ENCODE measurements at places on chromosomes 5 and 9.

DNA sequence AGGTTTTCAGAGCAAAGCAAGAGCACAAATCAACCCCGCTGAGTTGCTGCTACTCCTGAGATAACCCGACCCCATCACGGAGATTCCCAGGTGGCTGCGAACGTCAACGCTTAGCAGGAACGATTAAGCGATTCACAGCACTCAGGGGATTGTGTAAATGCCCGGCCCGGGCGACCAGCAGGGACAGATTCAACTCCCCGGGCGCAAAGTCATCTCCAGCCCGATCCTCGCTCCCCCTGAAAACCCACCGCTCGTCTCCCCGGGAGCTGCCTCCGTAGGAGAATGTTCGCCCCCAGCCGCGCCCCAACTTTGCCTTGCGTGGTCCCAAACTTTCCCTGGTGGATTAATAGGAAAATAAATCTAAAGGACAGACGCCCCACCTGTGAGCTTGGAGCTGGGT, 685 bp downstream of the SLC24A2 start:
- no peak for DNase-seq

DNA sequence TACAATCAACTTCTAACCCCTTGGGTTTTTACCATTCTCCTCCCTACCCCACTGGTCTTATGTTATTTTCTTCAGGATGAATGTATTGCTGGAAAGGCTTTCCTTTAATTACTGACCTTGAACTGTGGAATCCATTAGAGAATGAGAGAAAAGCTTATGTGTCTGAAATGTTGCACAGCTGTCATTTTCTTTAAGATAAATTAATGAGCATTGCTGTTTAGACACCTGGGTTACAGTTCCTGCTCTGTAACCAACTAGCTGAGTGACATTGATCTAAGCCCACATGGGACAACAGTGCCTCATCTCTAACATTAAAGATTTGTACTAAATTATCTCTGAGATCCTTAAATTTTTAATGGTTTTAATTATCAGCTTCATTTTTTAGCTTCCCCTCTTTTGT, 507.0 kb downstream of the TAF11L14 start:
- no peak for DNase-seq

DNA sequence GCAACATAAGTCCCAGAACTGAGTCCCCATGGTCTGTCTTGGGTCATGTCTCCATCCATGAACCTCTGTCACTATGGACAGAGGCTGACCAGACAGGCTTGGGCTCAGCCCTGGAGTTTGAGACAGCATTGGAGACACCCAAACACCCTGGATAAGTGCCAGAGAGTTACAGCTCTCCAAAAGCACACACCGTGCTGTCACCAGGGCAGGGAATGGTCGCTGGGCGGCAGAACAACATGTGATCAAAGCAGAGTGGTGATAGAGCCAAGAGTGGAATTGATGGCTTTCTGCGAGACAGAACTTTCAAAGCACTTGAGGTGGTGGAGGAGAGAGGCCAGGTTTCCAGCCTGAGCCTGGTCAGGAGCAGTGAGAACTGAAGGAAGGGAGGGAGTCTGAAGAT, 50.1 kb downstream of the DRD1 start:
- no peak for DNase-seq

GRCh38 chr9:97366476-97366875, 45.4 kb upstream of the TDRD7 start:
- DNase-seq: no peak

DNA sequence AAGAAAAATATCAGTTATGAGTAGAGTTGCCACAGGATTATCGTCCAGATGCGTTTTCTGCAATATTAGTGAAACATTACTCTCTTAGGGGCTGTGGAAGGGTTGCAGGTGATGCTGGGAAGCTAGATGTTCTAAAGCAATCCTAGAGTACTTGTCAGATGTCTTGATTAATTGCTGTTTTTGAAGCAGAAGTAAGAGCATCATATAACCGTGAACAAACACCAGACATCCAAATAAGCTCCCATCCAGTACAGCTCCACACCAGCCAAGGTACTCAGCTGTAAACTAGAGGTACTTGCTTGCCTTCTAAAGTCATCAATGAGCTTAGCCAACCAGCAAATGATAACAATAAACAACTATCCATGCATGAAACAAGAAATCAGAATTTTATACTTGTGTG, 131.1 kb downstream of the ST8SIA4 start:
- DNase-seq: no peak

DNA sequence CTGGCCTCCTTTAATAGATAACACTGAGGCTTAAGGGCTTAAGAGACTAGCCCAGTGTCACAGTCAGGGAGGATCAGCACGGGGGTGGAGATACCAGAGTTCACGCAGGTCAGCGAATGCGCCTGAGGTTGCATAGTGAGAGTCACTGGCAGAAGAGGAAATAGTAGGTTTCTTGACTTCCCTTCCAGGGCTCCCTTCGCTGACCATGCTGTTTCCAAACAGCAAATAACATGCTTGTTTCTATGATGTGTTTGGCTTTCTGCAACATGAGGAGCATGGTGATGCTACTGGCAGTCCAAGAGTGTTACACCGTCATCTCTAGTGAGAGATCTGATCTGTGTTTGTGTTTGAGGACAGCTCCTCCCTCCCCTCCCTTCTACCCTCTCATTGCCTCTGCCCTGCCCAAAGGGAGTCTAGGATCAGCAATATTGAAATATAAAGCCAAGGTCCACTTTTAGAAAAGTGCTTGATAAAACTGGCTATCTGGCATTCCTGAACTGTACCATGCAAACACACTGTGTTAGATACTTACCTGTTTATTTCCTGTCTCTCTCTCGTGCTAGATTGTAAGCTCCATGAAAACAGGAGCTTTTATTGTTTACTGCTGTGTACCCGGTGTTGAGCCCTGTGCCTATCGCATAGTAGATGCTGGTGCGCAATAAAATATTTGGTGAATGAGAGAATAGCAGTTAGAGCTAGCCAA, 12.3 kb downstream of the TLE4 start:
- no peak for DNase-seq

DNA sequence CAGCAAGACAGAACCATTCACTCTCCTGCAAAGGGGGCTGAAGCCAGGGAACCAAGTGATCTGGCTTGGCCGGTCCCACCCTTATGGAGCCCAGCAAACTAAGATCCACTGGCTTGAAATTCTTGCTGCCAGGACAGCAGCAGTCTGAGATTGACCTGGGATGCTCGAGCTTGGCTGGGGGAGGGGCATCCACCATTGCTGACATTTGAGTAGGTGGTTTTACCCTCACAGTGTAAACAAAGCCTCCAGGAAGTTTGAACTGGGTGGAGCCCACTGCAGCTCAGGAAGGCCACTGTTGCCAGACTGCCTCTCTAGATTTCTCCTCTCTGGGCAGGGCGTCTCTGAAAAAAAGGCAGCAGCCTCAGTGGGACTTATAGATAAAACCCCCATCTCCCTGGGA, 60.5 kb downstream of the TNFSF8 start:
- no peak for DNase-seq

- DNase-seq: no peak
These were observed at the start of gene PCDHGB2 for GRCh38 chr5:141359790-141360426. Gene PCDHGB2 (plus strand): TSS chr5:141359994. CDS start chr5:141360136, 142 bp downstream.

DNA sequence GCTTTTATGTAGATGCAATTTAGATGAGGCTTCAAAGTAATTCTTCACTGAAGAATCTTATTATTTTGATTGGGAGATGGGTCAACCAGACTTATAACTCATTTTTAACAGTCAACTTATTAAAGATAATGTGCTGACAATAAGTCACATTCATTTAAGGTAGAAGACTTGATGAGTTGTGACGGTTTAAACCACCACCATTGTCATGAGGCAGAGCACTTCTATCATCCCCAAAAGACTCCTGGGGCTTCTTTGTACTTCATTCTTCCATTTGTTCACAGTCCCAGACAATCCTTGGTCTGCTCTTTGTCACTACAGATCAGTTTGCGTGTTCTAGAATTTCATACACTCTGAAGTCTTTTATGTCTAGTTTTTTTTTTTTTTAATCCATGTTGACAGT, 346.1 kb downstream of the RASEF start:
- no peak for DNase-seq

DNA sequence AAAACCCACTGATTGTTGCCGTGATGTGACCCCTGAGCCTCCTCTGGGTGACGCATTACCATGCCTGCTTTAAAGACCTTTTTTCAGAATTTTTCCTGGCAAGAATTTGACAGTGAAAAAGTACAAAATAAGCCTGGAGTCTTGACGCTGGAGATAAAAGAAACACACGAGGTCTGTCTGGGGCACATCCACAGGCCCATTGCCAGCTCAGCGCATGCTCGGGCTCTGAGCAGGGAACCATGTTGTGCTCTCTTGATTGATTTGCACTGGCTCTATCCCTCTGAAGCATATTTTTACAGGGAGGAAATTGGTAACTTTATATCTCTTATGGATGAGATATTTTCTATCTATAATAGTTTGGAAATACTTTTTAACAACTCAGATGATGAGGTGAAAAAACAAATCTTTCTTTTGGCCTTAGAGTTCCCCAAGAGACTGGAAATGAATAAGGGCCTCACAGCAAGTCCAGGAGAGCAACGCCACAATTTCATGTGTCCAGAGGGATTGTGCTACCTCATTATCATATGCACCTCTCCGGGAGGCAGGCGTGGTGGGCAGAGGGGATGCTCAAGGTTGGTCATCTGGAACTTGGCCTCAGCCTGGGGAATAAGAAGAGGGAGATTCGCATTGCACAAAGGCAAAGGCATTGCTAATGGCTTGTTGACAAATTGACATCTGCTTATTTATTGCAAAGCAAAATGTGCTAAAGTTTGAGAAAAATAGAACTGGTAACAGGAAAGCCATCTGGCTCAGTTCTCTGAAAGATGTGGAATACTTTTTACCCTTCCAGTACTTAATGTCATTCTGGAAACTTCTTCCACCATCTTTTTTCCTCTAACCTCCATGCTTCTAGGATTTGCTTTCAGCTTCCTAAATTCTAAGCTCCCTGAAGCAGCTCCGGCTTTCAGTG, 183.8 kb downstream of the PJA2 start:
- no peak for DNase-seq

DNA sequence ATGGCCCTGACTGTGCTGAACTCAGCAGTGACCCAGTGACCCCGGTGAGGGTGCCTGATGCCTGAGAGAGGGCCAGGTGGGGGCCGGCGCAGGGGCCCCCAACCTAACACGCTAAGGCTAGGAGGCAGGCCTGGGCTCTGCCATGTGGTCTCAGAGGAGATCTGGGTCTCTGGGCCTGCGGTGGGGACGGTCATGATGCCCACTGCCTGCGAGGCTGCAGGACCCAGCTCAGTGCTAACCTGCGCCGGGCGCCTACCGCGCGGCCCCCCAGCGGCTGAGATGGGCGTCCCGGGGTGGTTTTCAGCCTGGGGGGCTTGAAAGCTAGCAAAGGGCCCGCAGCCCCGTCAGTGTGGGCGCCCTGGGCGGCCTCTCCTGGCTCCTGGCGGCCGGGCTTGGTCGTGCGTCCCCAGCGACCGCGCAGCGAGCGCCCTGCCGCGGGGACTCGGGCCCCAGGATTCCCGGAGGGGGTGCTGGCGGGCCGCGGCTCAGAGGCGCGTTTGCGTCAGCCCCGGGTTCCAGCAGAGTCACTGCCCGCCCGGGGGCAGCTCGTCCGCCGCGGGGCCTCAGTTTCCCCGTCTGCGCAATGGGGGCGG, 2.5 kb downstream of the EGFL7 start:
- DNase-seq: no peak

DNA sequence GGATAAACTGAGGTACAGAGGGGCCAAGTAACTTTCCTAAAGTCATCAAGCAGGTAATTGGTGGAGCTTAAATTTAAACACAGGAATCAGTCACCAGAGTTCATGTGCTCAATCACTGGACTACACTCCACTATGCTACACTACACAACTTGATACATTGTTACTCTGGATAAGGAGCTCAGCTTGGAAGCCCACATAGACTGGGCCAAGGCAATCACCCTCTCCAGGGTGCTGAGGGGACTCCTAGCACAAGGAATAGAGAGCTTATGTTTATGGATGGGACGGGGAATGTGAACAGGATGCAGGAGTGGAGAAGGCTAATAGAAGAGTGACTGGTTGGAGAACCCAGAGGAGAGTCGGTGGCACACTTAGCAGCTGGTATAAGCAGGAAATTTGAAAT, 113.5 kb upstream of the NFIB start:
- DNase-seq: no peak

GRCh38 chr9:37947977-37948376, 44.0 kb upstream of the SLC25A51 start:
- no peak for DNase-seq

DNA sequence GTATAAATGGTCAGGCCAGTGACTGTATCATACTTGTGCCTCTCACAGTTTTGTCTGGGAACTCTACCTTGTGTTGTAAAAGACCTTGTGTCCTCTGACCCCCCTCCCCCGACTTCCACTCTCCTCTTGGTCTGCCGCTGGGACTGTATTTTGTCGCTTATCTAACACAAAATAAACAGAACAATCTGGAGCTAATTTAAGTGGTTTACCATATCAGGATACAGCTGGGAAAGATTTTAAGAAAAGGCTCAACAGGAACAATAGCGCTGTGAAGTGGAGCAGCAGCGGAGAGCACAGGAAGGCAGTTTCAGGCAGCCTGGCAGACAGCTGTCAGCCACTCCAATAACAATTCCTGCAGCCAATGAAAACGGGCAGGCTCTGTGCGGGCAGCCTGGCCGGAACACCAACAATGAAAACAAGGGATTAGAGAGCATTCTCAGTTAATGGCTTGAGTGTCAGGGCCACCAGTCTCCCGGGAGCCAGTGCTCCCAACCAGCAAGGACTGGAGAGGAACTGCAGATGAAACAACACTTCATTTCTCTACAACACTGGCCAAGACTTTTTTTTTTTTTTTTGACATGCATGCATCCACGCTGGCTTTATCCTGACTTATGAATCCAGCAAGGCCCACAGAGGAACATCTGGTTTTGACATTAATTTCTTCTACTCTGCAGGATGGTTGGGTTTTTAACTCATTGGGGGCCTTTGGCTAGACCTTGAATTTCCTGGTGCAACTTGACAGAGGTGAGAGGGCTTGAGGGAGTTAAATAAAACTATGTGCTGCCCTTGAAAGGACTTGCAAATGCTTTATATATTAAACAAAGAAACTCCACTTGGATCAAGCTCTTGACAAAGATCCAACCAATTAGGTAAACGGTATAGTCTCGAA, 76.7 kb downstream of the ARSB start:
- DNase-seq: peak; percentile 97

- DNase-seq: no peak
These were observed 30.1 kb upstream of the SIL1 start for GRCh38 chr5:139228201-139228803.

DNA sequence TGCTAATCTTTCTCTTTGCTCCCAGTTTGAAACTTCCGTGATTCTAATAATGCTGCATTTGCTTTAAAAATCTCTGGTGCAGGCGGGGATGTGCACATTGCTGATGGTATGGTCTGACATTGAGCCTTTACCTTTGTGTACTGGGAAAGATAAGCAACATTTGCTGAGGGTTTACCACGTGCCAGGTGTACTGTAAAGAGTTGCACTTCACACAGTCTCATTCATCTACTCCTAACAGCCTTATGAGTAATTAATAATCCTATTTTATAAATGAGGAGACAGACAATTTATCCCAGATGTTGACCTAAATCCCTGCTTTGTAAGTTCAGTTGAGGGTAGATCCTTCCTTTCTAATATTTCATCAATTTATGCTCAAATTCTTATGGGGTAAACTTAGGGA, 726 bp upstream of the ADGRV1 start:
- no peak for DNase-seq

GRCh38 chr9:96014078-96014477, 138.6 kb downstream of the ERCC6L2 start:
- DNase-seq: no peak
